ENCODE measurements at places on chromosomes 1 and 21.

DNA sequence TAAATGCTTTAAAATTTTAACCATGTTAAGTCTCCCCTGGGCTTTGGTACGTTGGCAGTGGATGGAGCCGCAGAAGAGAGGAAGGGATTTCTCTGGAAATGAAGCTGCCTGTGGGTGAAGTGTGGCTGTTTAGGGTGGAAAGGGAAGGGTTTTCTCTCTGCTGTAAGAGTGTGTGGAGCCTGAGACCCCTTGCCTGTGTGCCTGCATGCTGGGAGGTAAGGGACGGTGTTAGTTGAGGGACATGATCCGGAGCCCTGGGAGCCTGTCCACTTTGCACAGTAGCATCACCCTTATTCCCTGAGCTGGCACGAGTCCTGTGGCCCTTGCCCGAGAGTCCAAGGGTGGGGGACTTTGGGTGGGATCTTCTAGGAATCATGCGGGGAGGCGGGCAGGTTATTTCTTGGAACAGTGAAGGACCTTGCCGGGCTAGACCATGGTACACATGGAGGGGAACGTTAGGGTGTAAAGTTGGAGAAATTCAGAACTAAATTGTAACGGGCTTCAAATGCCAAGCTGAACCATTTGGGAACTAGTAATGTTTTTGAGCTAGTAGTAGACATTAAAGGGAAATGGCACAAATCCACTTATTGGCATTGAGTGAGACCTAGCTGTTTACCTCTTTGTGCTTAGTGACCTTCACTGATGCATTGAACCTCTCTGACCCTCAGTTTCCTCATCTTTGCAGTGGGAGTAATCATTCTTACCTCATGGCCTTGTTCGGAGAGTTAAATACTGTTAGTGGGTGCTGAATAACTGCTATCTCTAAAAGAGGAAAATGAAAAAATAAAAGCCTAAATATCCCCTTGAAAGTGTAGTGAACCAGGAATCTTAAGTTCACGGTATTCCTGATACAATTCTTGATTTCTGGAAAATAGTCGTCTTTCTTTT, 3.5 kb downstream of the GALNT2 start:
- DNase-seq, result no peak

DNA sequence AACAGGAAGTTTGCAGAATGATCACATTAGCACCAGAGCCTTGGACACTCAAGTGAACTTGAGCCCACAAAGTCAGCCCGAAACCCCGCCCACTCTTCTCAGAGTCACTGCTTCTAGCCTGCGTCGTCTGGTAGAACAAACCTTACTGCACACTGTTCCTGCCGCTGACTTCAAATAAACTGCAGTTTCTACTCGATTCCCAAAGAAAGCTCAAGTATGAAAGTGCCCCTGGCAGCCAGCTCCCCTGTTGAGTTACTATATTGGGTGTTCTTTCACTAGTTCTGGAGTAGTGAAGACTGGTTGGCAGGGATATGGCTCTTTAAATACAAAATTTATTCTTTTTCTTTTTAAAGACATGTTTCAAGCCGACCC, 164.7 kb downstream of the GALNT2 start:
- peak; percentile 41 for DNase-seq

GRCh38 chr1:50414853-50415234, 8.4 kb downstream of the DMRTA2 start:
- DNase-seq, result no peak

- peak; percentile 14 for DNase-seq
Observed at GRCh38 chr1:8746554-8746953, 70.9 kb downstream of the RERE start.

DNA sequence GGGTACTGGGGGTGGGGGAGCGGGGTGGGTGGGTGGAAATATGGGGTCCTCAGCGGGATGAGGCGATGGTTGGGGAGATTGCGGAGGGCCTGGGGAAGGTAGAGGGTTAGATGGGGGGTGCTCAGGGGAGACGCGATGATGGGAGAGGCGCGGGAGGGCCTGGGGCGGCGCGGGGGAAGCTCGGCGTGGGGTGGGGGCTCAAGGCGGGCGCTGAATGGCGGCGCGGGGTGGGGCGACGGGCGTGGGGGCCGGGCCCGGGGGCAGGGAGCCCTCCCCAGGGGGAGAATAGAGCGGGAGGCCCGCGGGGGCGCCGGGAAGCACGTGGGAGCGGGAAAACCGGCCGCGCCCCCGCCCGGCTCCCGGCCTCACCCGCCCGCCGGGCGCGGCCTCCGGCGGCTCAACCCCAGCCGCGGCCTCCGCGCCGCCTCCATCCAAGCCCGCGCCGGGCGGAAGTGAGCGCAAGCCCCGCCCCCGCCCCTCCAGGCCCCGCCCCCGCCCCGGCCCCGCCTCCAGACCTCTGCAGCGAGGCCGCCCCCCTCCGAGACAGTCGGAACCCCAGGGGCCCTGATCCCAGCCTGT, at the start of gene FAAP20:
FAAP20 (minus strand) TSS at position 454 of the 579 bp plus-strand sequence; CDS start at position 431, 23 bp downstream.
- peak; percentile 75 for DNase-seq

DNA sequence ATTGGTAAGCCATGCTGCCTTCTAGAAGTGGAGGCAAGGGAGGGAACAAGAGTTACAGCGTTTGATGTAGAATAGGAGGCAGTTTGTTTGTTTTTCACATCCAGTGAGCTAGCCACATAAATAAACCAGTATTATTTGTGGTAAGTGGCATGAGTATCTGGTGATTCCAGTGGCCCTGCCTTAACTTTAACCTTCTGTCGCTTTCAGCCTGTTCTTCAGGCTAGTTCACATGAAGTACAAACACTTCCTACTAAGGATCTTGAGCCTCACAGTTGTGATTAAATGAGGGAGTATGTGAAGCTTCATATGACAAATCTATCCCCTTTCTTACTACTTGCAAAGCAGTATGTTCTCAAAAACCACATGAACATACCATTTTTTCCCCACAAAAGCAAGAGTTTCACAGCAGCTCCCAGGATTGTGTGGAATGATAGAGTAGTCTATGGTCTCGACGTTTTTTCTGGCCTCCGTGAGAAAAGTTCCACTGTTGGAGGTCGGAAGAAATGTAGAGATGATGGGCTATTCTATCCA, 59.5 kb downstream of the PHACTR4 start:
- peak; percentile 45 for DNase-seq

- DNase-seq, result no peak
Observed at GRCh38 chr1:57218487-57219079, 205.3 kb downstream of the DAB1 start.

GRCh38 chr1:42877380-42877779, 31.0 kb downstream of the ZNF691 start:
- DNase-seq, result no peak

DNA sequence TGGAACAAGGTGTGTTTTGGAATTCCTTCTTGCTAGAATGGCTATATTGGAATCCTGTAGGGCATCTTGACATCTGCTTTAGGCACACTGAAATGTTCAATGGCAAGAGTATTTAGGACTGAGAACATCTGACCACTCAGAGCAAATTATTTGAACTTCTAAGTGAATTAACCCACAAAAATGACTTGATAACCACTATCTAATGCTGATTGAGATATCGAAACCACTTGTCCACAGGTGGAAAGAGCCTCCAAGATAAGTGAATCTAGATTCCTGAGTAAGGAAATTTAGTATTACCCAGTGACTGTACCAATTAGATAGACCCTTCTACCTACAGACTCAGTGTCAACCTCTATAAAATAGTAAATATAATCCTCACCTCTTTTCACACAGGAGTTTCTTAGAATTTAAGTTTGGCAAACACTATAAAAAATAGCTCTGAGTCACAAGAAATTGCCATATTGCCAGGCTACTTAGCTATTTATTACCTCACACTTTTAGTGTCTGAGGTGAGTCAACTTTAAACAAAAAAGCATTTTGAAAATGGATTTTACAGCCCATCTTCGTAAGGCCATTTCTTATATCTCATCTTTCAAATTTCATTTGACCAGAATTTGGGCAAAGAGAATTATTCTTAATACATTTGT, 421.8 kb downstream of the PTBP2 start:
- DNase-seq, result no peak

- no peak for DNase-seq
Observed at GRCh38 chr1:110250008-110250407, 39.9 kb downstream of the KCNC4 start.

- no peak for DNase-seq
Observed at GRCh38 chr1:208980605-208981004, 602.9 kb upstream of the CAMK1G start.

DNA sequence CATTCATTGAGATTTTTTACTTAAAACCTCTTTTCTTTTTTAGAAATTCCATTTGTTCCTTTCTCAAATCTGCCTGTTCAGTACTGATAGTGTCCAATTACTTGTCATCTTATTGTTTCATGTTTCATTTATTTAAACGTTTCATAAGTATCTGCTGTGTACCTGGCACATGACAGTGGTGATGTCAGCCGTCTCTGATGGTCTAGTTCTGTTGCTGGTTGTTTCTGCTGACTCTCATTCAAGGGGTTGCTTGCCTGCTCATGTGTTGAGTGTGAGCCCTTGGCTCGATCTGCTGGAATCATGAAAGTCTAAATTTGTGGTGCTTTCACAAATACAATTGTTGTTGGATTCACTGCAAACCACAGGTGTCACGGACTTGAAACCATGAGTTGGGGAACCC, 25.5 kb upstream of the C2CD2 start:
- no peak for DNase-seq

DNA sequence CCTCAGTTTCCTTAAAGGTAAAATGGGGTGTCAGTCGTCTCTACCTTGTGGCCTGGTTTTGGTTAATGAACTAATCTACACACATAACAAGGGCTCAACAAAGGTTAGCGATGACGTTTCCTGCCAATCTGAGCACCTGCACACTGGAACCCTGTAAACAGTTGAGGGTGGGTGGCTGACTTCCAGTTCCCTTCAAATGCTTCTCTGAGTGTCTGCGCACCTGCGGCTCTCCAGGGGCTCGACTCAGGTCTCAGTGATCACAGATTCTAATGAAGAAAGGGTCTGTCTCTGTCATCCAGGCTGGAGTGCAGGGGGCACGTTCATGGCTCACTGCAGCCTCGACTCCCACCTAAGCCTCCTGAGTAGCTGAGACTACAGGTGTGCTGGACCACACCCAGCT, 3.3 kb upstream of the AGPAT3 start:
- DNase-seq, result no peak

GRCh38 chr1:156075162-156075561, 7.1 kb downstream of the MEX3A start:
- no peak for DNase-seq

DNA sequence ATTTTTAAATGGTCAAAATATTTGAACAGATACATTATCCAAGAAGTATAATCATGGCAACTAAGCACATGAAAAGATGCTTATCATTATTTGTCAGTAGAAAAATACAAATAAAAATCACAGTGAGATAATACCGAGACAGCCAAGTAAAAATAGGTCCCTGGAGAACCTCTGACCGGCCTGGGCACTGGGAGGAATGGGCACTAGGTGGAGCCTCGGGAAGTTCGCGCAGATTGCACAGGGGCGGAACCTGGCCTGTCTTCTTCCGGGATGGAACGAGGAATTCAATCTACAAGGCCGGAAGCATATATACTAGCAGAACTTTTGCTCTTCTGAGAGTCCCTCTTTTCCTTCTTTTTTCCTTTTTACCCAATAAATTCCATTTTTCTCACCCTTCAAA, 148.5 kb upstream of the CHRM3 start:
- no peak for DNase-seq

DNA sequence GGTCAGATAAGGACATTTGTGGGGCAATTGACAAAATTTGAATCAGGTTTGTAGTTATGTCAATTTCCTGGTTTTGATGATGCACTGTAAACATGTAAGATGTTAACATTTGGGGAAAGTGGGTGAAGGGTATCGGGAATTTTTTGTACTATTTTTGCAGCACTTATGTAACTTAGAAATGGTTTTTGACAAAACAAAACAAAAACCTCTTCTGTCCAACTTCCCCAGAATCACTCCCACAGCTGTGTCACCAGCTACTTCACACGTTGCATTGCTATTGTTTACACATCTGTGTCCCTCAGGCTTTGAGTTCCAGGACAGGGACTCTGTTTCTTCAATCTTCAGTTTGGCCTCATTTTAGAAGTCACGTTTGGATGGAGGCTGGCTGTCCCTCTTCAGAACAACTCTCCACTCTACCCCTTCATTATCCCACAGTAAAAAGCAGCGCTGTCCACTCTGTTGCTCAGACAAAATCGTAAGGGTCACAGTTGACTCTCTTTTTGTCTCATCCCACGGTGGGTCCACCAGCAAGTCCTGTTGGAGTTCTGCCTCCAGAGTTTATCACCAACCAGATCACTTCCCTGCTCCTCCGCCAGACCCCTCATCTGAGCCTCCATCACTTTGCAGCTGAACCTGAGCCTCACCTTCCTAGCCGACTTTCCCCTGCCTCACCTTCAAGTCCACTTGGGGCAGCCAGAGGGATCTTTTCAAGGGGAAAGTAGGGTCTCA, 63.2 kb downstream of the NENF start:
- no peak for DNase-seq

GRCh38 chr1:161131523-161132409, 701 bp downstream of the DEDD start:
- DNase-seq, result no peak

GRCh38 chr1:145988773-145989172, 7.6 kb downstream of the TXNIP start:
- no peak for DNase-seq

GRCh38 chr1:117120774-117121588, 568 bp downstream of the TRIM45 start:
- DNase-seq, result no peak

GRCh38 chr1:212977781-212978645, 27.7 kb downstream of the VASH2 start:
- DNase-seq, result no peak

GRCh38 chr1:11456965-11457364, 22.0 kb upstream of the DISP3 start:
- DNase-seq, result no peak

DNA sequence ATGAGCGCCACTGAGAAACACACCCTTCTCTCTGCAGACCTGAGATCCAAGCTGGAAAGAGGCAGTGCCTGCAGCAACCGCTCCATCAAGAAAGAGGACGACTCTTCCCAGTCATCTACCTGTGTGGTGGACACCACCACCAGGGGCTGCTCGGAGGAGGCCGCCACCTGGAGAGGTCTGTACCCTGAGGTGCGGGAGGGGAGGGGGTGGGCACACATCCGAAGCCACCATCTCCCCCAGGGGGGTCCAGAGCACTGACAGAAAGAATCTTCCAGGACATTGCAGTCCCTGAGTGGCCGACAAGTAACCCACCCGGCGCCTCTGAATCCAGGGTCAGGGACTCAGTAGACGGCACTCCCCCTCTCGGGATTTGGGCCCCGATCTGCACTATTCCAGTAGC, 23.0 kb downstream of the TMEM201 start:
- no peak for DNase-seq

- peak; percentile 90 for DNase-seq
Observed at GRCh38 chr1:36224537-36225282, 467 bp downstream of the THRAP3 start.

DNA sequence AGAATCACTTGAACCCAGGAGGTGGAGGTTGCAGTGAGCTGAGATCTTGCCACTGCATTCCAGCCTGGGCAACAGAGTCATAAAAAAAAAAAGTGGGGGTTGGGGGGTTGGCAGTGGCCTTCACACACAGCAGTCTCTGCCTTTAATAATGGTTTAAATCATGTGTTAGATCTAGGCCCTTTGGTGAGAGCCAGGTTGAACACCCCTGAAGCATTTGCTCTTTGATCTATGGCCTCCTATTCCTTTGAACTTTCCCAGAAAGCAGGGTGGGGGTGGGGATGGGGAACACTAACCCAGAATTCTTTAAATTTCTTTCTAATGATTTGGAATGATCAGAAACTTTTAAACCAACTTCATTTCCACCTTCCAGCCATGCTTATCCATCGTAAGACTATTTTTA, 313.0 kb downstream of the KIF26B start:
- DNase-seq, result no peak

Measured in fibroblast of skin of scalp (primary cell).